ENCODE measurements at places on chromosomes 6 and 20.
A peak's percentile ranks its signal among the peaks of the same experiment; 100 is the strongest.

GRCh38 chr20:34110745-34111641 is 1.1 kb downstream of the EIF2S2 start:
- no peak for DNase-seq

DNA sequence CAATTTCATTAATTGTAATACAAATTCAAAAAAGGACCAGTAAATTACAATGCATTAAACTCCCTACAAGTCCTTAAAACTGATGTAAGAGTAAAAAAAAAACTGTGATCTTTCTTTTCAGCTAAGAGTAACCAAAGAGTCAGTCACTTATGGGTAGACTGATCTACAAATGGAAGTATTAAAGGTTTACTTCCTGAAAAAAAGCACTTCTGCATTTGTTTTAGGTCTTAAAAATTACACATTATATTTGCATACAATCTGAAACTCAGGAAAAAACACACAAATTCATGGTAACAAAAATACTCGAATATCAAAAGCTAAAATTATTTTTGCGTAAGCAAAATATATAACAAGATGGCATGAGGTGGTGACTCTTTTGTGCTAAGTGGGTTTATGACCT is 23.5 kb downstream of the USP49 start:
- DNase-seq: no peak

- DNase-seq: no peak
These were observed 944.5 kb downstream of the QKI start for GRCh38 chr6:164359036-164359435.

GRCh38 chr6:151240791-151241642 is 1.2 kb downstream of the AKAP12 start:
- no peak for DNase-seq

DNA sequence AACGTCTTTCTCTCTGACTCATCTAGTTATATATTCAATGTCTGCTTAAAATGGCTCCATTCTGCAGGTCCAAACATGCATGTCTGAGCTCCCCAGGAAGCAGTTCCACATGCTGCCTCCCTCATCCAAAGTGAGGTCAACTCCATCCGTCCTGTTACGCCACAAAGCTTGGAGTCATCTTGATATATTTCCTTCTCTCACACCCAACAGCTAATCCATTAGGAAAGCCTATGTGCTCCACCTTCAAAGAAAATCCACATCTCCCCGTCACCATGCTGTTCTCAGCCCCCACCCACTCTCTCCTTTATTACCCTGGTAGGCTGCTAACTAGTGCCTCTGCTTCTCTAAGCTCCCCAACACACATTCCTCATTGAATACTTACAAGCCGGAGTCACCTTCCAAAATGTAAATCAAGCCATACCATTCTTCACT is 130.2 kb upstream of the SYNDIG1 start:
- DNase-seq: no peak

- no peak for DNase-seq
These were observed 61.8 kb downstream of the BMP6 start for GRCh38 chr6:7787731-7788130.

DNA sequence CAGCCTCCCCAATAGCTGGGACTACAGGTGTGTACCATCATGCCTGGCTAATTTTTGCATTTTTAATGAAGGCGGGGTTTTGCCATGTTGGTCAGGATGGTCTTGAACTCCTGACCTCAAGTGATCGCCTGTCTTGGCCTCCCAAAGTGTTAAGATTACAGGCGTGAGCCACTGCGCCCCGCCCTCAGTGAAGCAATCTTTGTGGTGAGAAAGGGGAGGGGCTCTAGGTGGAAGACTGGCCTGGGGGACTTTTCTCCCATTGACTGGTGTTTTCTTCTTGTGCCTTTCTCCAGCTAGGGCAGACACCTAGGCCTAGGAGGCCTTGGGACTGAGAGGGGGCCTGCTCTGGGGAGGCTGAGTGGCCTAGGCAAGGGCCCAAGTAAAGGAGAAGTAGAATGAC is 84.1 kb downstream of the DNAAF9 start:
- DNase-seq: no peak

- DNase-seq: no peak
These were observed 85.0 kb upstream of the PMEPA1 start for GRCh38 chr20:57794600-57795341.

DNA sequence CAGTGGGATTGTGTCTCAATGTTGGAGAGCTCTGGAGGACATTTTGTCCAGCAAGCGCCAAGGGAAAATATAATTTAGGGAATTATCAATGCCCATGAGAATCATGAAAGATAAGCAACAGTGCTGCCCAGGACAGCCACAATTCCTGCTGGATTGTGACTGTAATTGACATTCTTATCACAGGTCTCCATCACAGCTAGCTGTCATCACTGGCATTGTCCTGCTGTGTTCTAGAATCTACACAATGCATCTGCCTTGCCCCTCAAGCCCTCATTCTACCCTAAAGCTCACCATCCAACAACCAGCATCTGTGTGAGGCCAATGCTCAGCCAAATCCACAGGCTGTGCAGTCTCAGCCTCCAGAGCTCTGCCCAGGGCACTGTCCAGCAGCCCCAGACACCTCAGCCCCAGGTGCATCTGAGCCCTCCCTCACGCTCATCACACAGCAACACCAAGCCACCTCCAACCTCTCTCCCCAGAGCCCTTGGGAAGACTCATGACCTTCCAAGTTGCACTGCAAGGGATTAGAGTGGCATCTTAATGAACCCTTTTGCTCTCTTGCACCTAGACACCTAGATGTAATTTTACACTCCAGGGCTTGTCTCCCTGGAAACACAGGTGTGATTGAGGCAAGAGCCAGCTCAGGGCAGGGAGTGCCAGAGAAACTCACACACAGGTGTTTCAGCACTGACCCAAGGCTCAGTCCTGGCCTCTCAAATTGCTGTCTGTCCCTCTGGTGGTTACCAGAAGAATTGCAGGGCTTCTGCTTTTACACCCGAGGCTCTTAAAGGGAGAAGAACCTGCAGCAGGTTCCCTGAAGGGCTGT is 85.2 kb upstream of the PHACTR3 start:
- DNase-seq: no peak

DNA sequence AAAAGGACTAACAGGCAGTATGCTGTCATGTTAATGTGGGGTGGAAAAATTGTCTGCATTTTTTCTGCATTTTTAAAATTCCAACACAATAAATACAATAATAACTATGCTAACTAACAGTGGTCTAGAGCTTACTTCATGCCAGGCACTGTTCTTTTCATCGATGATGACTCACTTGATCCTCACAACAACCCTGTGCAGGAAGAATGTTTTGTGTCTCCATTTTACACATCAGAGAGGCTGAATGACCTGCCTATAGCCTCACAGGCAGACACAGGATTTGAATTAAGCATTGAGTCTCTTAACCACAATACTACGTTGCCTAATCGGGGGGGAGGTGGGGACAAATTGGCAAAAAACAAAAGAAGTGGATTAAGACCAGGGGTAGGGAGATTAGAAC is 26.9 kb upstream of the FANCE start:
- no peak for DNase-seq

DNA sequence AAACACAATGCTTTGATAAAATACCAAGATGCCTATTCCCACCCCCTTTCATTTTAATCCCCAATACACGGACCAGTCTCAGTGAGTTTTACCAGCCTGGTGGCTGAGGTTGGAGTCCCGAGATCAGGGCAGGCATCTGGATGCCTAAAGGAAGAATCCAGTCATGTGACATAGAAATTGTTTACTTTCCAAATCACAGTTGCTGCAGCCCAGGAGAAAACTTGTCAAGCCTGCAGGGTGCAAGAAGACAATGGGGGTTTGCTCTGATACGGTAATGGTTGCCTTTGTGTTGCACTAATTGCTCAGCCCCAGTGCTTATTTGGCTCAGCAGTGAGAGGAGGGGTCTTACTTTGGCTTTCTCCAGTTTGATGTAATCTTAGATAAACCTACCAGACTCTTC is 308.5 kb upstream of the POU3F2 start:
- no peak for DNase-seq

DNA sequence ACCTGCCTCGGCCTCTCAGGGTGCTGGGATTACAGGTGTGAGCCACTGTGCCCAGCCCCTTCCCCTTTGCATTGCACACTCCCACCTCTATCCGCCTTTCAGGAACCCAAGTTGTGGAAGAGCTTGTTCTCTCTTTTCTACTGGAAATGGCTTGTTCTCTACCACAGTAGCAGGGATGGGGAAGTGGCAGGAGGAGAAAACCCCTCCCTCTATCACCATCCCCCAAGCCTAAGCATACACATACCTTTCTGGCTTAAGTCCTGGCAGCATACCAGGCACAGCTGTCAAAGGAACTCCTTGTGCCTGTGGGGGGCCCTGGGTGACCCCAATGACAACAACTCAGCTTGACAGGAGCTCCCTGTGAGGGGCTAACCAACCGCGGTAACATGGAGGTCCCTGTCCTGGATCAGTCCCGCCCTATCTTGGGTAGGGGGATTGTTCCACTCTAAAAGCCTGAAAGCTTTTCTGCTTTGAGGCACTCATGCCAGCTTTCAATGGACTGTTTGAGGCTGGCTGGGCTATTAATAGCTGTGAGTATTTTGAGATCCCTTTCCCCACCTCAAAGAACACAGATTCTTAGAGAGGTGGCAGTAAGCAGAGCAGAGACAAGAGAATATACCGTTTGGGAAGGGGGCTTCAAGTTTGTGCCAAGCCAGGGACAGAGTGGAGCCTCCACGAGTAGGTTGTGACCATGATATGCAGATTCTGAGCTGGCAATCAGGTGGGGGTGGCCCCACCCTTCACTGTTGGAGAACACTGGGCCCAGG is 2.3 kb downstream of the KLHDC3 start:
- no peak for DNase-seq

DNA sequence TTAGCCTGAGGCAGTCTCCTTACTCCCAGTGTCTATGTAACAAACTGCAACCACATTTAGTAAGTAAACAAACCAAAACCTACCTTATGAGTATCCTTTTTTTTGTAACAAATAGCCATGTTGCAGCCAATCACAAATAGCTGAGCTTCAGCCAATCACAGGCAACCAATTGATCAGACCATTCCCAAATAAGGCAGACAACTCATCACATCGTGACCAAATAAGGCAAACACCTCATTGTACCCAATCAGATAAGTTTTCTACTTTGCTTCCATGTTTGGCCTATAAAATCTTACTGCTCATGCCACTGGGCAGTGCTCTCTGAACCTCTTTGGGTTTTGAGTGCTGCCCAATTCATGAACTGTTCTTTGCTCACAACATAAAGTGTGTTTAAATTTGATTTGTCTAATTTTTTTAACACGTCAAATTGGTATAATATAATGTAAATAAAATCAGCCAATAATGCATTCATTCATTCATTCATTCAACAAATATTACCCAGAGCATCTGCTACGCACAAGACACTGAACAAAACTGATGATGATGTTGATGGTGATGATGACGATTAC is 117.8 kb downstream of the BCAS1 start:
- no peak for DNase-seq

GRCh38 chr6:36718560-36718959 is 20.9 kb downstream of the RAB44 start:
- DNase-seq: no peak

GRCh38 chr6:125781314-125781868 is 9.4 kb upstream of the NCOA7 start:
- DNase-seq: no peak

- no peak for DNase-seq
These were observed 220.4 kb upstream of the JARID2 start for GRCh38 chr6:15025446-15025845.

- no peak for DNase-seq
These were observed 238.0 kb downstream of the COL12A1 start for GRCh38 chr6:74967821-74968220.

GRCh38 chr6:147904416-147904815 is 395.9 kb downstream of the SAMD5 start:
- no peak for DNase-seq

DNA sequence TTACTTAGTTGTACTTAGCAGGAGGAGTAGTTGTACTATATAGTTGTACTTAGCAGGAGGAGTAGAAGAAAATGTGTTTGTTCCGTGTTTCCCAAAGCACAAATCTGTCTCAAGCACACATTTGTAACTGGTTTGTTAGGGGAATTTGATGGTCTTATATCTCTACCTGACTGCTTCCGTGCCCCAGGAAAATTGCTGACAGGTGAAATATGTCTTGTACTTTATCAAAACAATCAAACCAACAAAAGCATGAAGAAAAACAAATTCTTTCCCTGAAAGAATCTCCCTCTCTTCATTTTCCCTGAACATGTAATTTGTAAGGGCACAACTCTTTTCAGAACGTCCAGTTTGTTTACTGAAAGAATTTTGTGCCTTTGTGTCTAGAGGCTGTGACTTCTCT is 106.6 kb upstream of the RGS17 start:
- DNase-seq: no peak

GRCh38 chr6:47146431-47147174 is 104.5 kb upstream of the ADGRF1 start:
- no peak for DNase-seq

- DNase-seq: no peak
These were observed 39.8 kb downstream of the KIF25 start for GRCh38 chr6:168037242-168037641.

DNA sequence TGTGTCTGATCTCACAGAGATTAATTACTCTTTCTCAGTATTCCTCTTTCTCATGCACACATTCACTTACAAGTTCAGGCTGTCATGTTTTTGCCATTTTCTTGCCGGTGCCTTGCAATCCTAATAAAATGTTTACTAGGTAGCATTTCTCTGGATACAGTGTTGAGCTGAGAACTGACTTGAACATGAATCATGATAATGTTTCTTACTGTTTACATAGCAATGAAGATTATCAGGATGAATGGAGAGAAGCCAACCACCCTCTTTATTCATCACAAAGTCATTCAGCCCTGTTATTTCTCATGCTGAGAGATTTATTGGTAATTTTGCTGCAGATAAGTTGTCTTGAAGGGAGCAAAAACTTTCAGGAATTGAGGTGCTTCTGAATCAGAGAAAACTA is 185.5 kb upstream of the ECI2 start:
- no peak for DNase-seq

- no peak for DNase-seq
These were observed 633.9 kb upstream of the CHD6 start for GRCh38 chr20:42252116-42252515.

GRCh38 chr6:30568245-30568644 is 3.0 kb upstream of the ABCF1 start:
- peak; percentile 43 for DNase-seq

- no peak for DNase-seq
These were observed 72.5 kb upstream of the SULF2 start for GRCh38 chr20:47857569-47858464.

DNA sequence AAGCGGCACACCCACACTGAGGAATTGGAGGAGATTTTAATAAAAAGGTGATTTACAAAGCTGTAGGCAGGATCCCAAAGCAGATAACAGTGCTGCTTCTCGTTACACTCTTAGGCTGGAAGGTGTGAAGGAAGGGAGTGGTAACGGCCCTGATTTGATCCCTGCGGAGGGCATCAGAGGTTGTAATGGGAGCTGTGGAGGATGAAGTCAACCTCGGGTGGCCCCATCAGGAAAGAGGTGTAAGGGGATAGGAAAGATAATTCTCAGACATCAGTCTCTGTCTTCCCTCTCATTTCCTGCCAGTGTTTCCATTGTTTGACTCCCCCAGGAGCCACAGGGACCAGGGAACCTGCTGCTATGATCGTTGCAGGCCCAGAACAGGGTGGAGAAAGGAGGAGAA is 245.7 kb upstream of the NOX3 start:
- DNase-seq: no peak
